ENCODE measurements at places on chromosomes 6 and 20.
A peak's percentile ranks its signal among the peaks of the same experiment; 100 is the strongest.

DNA sequence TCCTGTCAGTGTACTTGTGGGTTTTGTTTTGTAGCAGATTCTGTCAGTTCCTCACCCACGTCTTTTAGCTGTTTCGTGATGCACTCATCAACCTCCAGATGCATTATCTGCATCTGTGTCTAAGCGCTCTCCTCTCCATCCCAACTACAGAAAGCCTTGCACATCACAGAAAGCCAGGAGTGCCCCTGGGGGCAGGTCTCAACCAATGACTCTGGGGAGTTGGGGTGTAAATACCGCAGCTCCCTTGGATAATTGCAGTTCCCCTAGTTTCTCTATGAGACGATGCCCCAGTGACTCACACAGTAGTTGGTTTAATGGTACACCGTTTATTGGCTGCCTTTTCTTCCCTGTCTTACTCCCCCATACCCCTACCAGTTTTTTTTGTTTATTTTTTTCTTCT, 158.1 kb downstream of the SOX4 start:
- no peak for DNase-seq

DNA sequence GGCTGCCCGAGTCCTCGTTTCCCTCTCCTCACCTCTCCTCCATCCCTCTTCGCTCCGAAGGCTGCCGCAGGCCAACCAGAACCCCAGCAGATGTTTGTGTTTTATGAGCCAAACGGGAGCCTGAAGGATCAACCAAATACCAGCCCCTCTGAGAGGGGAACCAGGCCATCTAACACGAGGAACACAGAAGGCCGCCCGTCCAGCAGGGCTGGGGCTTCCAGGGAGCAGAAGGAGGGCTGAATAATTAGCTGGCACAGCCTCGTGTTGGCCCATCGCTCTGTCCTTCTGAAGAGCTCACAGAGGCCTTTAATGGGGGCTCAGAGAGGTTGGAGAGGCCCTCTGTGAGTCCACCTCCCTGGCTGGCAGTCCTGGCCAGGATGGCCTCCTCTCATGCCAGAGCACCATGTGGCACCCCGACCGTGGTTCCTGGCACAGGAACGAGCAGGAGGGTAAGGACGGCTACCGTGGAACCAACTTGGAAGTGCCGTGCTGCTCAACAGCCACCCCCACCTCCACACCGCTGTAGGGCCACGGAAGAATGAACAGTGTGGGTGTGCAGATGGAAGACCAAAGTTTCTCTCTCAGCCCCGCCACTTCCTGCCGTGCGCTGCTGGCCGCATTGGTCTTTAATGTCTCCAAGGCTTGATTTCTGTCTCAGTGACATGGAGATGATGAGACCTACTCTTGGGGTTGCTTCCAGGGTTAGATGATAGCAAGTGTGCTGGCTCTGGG, 155.2 kb downstream of the SCML4 start:
- no peak for DNase-seq

DNA sequence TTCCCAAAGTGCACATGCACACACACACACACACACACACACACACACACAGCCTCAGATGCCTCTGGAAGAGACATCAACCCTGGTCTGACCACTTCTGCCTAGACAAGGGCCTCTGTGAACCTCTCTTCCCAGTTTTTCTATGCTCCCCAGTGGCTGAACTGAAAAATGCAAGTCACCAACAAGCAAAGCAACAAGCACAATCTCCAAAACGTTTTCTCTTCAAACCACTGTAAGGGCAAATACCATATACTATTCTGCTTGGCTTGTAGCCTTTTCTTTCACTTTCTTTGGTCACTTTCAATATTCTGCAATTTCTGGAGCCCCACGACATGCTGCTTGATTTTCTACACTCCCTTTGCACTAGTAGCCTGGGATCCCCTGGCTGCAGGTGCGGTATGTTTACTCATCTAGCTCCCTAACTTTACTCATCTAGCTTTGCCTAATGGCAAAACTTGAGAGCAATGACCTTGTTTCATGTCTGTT, 121.4 kb upstream of the DST start:
- peak; percentile 69 for DNase-seq

DNA sequence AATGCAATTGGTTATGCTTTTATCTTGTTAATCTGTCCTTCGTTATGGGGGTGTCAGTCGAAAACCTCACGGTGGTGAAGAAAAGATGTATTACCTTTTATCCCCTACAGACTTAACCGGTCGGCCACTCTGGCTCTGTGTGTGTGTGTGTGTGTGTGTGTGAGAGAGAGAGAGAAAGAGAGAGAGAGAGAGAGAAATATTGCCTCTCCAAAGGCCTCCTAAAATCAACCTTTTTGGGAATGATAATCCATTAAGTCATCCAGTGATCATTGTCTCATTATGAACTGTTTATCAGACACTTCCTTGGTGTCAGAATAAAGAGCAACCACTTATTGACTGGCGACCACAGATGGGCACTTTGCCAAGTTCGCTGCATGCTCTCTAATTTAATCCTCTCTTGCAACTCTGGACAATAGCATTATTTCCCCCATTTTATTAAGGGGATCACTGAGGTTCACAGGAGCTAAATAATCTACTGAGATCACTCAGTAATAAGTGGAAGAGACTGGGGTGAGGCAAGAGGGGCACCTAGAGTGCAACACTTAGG, 30.7 kb downstream of the SLC35D3 start:
- DNase-seq: no peak

DNA sequence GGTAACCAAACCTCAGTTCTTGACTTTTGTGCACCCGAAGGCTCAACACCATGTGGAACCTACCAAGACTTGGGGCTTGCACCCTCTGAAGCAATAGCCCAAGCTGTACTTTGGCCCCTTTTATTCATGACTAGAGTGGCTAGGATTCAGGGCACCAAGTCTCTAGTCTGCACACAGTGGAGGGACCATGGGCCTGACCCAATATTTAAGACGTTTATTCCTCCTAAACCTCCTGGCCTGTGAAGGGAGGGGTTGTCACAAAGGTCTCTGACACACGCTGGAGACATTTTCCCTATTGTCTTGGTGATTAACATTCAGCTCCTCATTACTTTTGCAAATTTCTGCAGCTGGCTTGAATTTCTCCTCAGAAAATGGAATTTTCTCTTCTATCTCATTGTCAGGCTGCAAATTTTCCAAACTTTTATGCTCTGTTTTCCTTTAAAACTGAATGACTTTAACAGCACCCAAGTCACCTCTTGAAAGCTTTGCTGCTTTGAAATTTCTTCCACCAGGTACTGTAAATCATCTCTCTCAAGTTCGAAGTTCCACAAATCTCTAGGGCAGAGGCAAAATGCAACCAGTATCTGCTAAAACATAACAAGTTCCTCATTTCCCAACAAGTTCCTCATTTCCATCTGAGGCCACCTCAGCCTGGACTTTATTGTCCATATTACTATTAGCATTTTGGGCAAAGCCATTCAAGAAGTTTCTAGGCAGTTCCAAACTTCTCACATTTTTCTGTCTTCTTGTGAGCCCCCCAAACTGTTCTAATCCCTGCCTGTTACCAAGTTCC, 481.4 kb upstream of the BTBD3 start:
- no peak for DNase-seq

DNA sequence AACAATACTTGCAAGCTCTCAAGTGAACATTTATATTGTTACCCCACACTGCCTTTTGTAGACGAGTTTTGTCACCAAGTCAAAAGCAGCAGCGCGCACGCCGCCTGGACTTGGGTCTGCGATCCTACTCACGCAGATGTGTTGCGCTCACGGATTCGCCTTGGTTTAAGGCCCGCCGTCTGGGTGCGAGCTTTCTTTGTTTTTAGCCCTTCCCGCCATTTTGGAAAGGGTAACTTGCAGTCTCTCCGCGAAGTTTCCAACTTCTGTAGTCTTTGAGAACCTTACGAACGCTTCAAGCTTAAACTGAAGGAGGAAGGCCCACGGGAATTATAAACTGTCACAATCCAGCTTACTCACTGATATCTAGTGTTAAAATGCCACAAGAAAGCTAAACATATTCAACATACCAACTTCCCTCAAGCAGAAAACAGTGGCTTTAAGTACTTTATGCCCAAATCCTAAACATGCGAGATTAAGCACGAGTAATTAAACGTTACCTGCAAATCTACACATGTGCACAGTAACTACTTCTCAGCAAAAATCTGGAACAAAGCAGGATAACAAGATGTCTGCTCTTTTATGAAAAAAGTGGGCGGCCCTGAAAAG, 80.4 kb upstream of the BTN3A2 start:
- DNase-seq: no peak

- DNase-seq: no peak
Measured at GRCh38 chr20:11112832-11113231, 439.0 kb upstream of the JAG1 start.

GRCh38 chr6:69784595-69785377, 12.0 kb downstream of the LMBRD1 start:
- DNase-seq: no peak

GRCh38 chr20:54086507-54087039, 16.2 kb upstream of the BCAS1 start:
- no peak for DNase-seq

All from HepG2 (cell line).